Ovary (tissue), 10 donors: ENCODE measurements at places on chromosomes 7 and 10. TPM values are rescaled to one million over a fixed set of nuclear protein-coding genes. Genes with fewer than 3 reads are reported as not detected.

- DNase-seq, result no peak
These were observed 44.5 kb upstream of the ACBD5 start for GRCh38 chr10:27285093-27285492.

GRCh38 chr10:62817766-62818425, 1.7 kb upstream of the EGR2 start:
- DNase-seq, result peak; percentile 79

GRCh38 chr10:511849-512191, 177.6 kb downstream of the DIP2C start:
- DNase-seq, result no peak

- no peak for DNase-seq
These were observed 203.6 kb upstream of the MKLN1 start for GRCh38 chr7:131124001-131124629.

- no peak for DNase-seq
These were observed 93.8 kb downstream of the ADD3 start for GRCh38 chr10:110101464-110102144.

- DNase-seq, result no peak
These were observed 9.9 kb downstream of the TWIST1 start for GRCh38 chr7:19107356-19108146.

GRCh38 chr10:133309720-133310398, 1.1 kb downstream of the ZNF511 start:
- peak; percentile 44 for DNase-seq

The ENO4 gene
- total RNA-seq, result 1.0 TPM

The WAC gene
- 122 TPM for total RNA-seq

The LRRC17 gene
- 32.2 TPM for total RNA-seq
